Liver (tissue), 10 donors: ENCODE measurements at places on chromosomes 5 and 9. TPM values are rescaled to one million over a fixed set of nuclear protein-coding genes. Genes with fewer than 3 reads are reported as not detected.

GRCh38 chr5:160169326-160169725 is 50.1 kb upstream of the PWWP2A start:
- peak overlapping the region; percentile 66 for H3K27ac ChIP-seq
- H3K4me3 ChIP-seq = no peak overlapping the region
- no peaks in the 10 kb centered on the region for H3K27me3 ChIP-seq
- no peaks in the 10 kb centered on the region for H3K4me1 ChIP-seq

HRCT1 gene
- 2.9 TPM for polyA plus RNA-seq

- no peak overlapping the region for H3K27ac ChIP-seq
- H3K4me3 ChIP-seq = no peak overlapping the region
- no peaks in the 10 kb centered on the region for H3K27me3 ChIP-seq
- DNase-seq = no peak
Measured at GRCh38 chr9:32347571-32347970, 36.9 kb upstream of the ACO1 start.

FAT2 gene
- polyA plus RNA-seq = not detected

GRCh38 chr9:77725820-77726219 is 77.7 kb upstream of the GNA14 start:
- no peaks in the 10 kb centered on the region for H3K4me1 ChIP-seq
- H3K27me3 ChIP-seq = no peaks in the 10 kb centered on the region
- peaks cover 17% of the 10 kb centered on the region for H3K36me3 ChIP-seq
- no peak for DNase-seq

GRCh38 chr5:178273041-178273440 is 40.4 kb upstream of the PHYKPL start:
- no peaks in the 10 kb centered on the region for H3K36me3 ChIP-seq
- no peak for DNase-seq
- no peak overlapping the region for H3K4me3 ChIP-seq
- no peaks in the 10 kb centered on the region for H3K4me1 ChIP-seq

- H3K36me3 ChIP-seq = no peaks in the 10 kb centered on the region
- H3K27me3 ChIP-seq = no peaks in the 10 kb centered on the region
- H3K27ac ChIP-seq = no peak overlapping the region
- H3K4me3 ChIP-seq = no peak overlapping the region
Measured at GRCh38 chr9:108517651-108518365, 338.0 kb downstream of the ACTL7B start.

SIT1 gene
- polyA plus RNA-seq = 0.17 TPM

DNA sequence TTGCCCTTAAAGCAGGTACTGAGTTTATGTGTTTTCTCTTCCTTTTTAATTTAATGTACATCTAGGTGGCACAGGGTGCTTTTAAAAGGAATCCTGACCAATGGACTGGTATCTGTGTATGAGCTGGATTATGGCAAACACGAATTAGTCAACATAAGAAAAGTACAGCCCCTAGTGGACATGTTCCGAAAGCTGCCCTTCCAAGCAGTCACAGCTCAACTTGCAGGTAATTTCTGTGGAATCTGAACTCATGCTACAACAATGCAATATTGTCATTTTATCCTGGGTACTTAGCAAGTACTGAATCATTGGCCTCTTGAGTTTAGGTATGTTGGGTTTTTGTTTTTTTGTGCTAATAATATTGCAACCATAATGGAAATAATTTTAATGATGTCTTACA is 14.4 kb upstream of the TMOD1 start:
- no peaks in the 10 kb centered on the region for H3K4me1 ChIP-seq
- no peak for DNase-seq
- no peak overlapping the region for H3K4me3 ChIP-seq
- H3K27ac ChIP-seq = no peak overlapping the region
- no peaks in the 10 kb centered on the region for H3K27me3 ChIP-seq

- peak overlapping the region; percentile 63 for H3K27ac ChIP-seq
- DNase-seq = no peak
- H3K27me3 ChIP-seq = no peaks in the 10 kb centered on the region
- peaks cover 29% of the 10 kb centered on the region for H3K4me1 ChIP-seq
Measured at GRCh38 chr9:112050544-112051475, 124.3 kb downstream of the SUSD1 start.

- no peaks in the 10 kb centered on the region for H3K36me3 ChIP-seq
- no peak overlapping the region for H3K27ac ChIP-seq
- DNase-seq = no peak
- peaks cover 2% of the 10 kb centered on the region for H3K4me1 ChIP-seq
- H3K27me3 ChIP-seq = no peaks in the 10 kb centered on the region
- H3K4me3 ChIP-seq = no peak overlapping the region
Measured at GRCh38 chr9:69824499-69825252, 4.1 kb downstream of the CFAP95 start.

DIRAS2 gene
- polyA plus RNA-seq = 0.14 TPM

DNA sequence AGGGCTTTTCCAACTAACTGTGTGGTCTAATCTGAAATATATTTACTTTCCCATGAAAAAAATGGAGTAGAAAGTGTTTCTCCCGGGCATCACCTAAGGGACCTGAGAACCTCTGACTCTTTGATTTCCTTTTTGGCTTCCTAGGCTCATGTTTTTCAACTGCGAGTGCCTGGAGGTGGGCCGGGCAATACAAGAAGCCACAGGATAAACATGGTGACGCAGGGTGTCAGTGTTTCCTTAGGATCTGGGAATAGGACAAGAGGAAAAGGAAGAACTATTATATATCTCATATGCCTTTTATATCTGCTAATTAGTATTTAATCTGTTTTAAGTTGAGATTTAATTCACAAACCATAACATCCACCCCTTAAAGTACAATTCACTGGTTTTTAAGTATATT is 11.4 kb upstream of the LECT2 start:
- H3K27ac ChIP-seq = no peak overlapping the region
- DNase-seq = no peak
- no peaks in the 10 kb centered on the region for H3K4me1 ChIP-seq
- H3K4me3 ChIP-seq = no peak overlapping the region
- H3K36me3 ChIP-seq = no peaks in the 10 kb centered on the region

DNA sequence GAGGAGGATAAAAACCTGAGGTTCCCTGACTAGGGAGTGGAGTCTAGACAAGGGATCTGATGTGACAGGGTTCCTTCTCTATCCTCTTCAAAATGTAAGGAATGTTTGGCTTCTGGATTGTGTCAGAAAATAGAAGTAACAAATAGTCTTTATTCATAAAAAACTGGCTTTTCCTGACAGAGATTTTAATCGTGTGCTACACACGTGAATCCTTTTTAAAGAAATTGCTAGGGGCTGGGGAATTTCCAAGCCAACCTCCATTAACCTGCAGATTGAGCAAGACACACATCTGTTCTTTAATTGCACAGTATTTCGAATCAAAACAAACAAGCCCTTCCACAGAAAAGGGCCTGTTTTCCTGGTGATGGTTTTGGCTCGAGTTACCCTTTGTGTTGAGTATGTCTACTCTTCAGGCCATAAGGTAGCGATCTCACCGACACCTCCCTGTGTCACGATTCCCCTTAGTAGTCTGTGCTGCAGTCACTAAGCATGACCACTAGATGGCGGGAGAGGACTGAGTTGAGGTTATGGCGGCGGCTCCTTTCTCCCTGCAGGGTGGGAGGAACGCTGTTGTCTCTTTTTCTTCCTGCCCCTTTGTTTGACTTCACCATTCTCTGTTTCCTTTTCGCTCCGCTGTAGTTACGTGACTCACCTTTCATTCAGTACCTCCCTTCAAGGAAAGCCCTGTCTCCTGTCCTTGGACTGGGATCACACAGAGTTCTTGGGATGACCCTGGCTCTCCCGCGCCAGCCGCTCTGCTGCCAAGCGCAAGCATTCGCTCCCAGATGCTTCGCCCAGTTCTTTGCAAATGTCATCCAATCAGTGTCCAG is 137.1 kb upstream of the SLC24A2 start:
- DNase-seq = peak; percentile 72
- peaks cover 8% of the 10 kb centered on the region for H3K4me1 ChIP-seq
- no peak overlapping the region for H3K27ac ChIP-seq
- peaks cover 13% of the 10 kb centered on the region for H3K27me3 ChIP-seq
- H3K36me3 ChIP-seq = no peaks in the 10 kb centered on the region

- no peak overlapping the region for H3K27ac ChIP-seq
- H3K36me3 ChIP-seq = no peaks in the 10 kb centered on the region
- no peaks in the 10 kb centered on the region for H3K4me1 ChIP-seq
- no peak overlapping the region for H3K4me3 ChIP-seq
- no peaks in the 10 kb centered on the region for H3K27me3 ChIP-seq
- DNase-seq = no peak
Measured at GRCh38 chr5:156947925-156948324, 15.1 kb downstream of the TIMD4 start.

- H3K4me3 ChIP-seq = no peak overlapping the region
- no peaks in the 10 kb centered on the region for H3K27me3 ChIP-seq
- peaks cover 13% of the 10 kb centered on the region for H3K36me3 ChIP-seq
- no peak for DNase-seq
- no peak overlapping the region for H3K27ac ChIP-seq
Measured at GRCh38 chr5:88195636-88196035, 73.0 kb downstream of the TMEM161B start.

CCNO gene
- polyA plus RNA-seq = not detected

DNA sequence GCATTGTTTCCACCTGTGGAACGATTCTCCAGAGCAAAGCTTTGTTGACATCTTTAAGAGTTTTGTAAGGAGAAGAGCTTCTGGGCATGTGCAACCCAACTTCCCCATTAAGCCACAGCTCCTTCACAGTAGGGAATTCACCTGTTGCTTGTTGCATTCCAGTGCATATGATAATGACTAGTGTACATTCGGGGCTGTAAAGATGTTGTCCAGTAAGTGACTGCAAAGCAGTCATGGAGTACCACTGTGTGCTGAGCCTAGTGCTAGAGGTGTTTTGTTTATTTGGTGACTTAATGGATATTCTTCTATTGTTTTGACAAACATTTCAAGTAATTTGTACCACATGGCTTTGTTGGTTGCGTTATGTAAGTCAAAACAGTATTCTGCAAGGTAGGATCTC is 12.8 kb downstream of the UGCG start:
- H3K4me3 ChIP-seq = no peak overlapping the region
- no peaks in the 10 kb centered on the region for H3K36me3 ChIP-seq
- H3K4me1 ChIP-seq = peaks cover 10% of the 10 kb centered on the region
- DNase-seq = no peak
- H3K27me3 ChIP-seq = no peaks in the 10 kb centered on the region
